ENCODE measurements at places on chromosomes 2 and 18.

- DNase-seq, result no peak
Measured at GRCh38 chr2:170848587-170848986, 31.9 kb downstream of the GAD1 start.

DNA sequence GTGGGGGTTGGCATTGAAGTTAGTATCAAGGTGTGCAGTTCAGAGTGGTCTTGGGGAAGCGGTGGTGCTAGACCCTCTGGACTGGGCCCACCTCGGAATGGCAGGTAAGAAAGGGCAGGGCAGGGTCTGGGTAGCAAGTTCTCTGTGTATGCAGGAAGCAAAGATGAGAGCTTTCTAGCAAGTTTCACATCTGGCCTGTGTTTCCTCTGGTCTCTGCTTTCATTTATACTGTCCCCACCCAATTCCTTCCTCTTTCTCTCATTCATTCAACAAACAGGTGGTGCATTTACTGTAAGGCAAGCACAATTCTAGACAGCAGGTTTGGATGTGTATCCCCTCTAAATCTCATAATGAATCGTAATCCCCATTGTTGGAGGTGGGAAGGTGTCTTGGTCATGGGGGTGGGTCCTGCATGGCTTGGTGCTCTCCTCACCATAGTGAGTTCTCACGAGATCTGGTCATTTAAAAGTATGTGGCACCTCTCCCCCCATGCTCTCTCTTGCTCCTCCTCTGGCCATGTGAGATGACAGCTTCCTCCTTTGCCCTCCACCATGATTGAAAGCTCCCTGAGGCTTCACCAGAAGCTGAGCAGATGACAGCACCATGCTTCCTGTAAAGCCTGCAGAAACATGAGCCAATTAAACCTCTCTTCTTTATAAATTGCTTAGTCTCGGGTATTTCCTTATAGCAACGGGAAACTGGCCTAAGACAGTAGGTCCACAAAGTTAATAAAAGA lies 51.8 kb downstream of the PKDCC start:
- no peak for DNase-seq

DNA sequence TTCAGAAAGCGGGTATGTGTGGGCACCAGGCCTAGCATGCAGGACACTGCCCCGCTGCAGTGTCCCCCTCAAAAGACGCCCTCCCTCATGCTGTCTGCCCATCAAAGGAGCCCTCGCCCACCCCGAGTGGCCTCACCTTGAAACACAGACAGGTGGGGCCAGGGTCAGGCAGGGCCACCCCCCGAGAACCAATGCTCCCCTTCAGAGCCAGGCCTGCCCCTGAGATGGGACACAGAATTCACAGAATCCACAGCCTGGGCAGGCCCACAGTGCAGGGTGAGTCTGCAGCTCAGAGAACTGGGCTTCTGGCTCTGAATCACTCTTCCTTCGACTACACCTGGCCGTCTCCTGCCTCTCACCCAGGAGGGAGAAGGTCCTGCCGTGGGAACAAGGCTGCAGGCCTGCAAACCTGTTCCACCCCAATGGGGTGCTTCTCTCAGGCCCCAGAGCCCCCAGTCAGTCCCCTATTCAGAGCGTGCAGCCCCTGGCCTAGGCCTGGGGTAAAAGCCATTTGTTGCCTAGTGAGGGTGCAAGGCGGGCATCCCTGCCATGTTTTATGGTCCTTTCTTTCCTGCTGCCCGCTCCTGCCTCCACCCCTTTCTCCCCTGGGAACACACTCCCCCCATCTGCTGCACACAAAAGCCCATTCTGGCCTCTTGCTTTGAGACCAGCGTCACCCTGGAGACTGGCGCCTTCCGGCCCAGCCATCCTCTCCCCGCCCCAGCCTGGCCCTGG lies 11.3 kb upstream of the ARHGEF4 start:
- peak; percentile 47 for DNase-seq

GRCh38 chr2:236517251-236518031 lies 52.2 kb upstream of the ACKR3 start:
- no peak for DNase-seq

- DNase-seq, result peak; percentile 100
Measured at GRCh38 chr2:44168681-44169154, at the start of gene PPM1B. TSS of gene PPM1B (plus strand) at chr2:44168875. CDS start at chr2:44201200, 32,325 bp downstream.

DNA sequence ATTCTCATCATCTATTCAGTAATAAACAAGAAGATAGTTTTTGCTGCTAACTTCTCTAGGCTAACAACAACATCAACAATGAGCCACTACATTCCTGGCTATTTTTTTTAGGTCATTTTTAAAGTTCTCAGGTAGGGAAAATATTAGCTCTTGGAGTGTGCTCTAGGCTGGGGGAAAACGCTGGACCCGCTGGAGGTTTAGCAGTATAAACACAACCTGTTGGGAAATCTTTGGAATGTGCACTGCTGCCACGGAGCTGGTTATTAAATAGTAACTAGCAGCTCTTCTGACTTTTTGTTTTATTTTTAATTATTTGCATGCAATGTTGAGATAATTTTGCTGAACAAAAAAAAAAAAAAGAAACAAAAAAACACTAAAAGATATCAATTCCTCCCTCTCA lies 892.1 kb upstream of the ACVR2A start:
- DNase-seq, result no peak

GRCh38 chr2:144358979-144359541 lies 160.9 kb downstream of the ZEB2 start:
- no peak for DNase-seq

GRCh38 chr18:24491927-24492834 lies 31.7 kb downstream of the HRH4 start:
- DNase-seq, result no peak

GRCh38 chr2:126222278-126222677 lies 433.7 kb upstream of the GYPC start:
- DNase-seq, result no peak

GRCh38 chr18:57749604-57749970 lies 53.5 kb downstream of the ATP8B1 start:
- DNase-seq, result no peak

DNA sequence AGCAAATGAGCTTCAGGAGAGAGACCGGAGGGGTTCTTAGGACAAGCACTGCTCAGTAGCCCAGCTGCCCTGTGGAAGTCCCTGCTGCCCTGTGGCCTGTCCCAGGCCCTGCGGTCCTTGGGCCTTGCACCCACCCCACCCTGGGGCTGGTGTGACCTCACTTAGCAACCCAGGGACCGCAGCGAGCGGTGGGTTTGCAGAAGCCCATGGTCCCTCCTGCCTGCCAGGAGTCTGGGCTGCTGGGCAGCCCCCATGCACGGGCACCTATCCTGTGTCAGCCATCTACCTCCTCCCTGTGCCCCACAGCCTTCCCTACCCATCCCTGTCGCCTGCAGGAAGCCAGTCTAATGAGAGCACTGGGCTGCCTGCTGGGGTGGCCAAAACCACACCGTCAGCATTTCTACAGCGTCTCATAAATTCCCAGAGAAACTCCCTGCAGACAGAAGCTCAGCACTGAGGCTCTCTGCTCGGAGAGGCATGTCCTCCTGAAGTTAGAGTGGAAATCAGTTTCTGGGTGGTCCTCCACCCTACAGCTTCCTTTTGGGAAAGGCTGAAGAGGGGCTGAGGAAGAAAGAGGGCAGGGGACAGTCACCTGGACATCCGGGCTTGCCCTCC lies 231.1 kb upstream of the HS6ST1 start:
- no peak for DNase-seq

- no peak for DNase-seq
Measured at GRCh38 chr2:218893349-218894150, 12.9 kb downstream of the WNT10A start.

DNA sequence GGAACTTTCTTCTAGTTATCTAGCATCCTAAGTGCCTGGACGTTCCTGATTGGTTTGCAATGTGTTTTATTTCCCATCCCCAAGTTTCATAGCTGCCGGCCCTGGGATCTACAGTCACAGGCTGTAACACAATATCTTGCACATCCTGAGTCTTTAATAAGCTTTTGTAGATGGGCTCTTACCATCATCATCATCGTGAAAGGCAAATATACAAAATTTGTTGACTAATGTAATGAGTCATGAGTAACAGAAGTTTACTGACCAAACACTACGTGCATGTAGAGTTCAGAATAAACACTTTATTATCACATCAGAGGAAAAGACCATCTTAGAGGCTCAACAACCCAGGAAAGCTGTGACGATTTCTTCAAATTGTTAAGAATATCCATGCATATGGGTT lies 8.1 kb upstream of the TYMS start:
- DNase-seq, result no peak

DNA sequence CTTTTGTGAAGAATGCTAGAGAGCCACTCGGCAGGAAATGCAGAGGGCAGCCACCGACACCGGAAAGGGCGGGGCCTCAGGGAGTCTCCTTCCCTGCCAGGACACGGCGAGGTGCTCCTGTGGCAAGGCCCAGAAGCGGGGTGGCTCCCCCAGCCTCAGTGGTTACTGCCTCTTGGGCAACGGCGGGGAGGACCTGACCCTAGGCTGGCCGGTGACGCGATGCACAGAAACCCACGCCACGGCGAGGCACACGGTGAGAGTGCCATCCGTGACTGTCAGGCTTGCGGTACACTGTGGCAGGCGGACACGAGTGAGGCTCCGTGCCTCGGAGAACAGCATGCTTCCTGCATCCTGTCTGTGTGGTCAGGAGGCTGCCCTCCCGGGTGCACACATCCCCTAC lies 47.8 kb downstream of the ZAP70 start:
- DNase-seq, result no peak

GRCh38 chr2:159088906-159089305 lies 120.5 kb downstream of the TANC1 start:
- no peak for DNase-seq

DNA sequence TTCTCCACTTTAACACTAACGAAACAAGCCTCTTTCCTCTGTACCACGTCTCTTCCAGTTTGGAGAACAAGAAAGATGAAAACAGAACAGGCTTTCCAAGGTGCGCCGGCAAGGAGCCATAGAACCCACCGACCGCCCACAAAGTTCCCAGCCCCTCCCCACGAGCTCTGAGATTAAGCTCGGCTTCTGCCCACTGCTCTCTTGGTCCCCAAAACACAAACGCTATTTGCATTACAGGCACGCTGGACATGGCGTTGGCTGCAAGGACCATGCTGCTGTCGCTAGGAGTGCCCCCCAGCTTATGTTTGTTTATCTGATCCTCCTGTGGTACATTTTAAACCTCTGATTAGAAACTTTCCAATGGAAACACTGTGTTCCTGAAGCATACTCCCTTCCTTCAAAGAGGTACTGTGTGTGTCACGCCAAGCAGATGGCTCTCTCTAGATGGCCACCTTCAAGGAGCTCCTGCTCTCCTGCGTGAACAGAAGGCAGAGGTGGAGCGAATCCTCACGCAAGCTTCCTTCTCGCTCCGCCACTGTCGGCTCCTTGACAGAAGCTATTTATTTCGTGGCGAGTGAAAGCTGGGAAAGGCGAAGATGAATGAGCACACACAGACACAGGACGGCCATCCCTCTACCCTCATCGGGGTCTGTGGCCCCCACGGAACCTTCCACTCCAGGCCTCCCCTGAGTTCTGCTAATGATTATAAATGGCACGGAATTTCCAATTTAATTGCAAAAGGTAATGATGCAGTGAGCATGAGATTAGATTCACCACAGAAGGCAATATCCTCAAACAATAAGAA lies 166.2 kb downstream of the EIPR1 start:
- no peak for DNase-seq

DNA sequence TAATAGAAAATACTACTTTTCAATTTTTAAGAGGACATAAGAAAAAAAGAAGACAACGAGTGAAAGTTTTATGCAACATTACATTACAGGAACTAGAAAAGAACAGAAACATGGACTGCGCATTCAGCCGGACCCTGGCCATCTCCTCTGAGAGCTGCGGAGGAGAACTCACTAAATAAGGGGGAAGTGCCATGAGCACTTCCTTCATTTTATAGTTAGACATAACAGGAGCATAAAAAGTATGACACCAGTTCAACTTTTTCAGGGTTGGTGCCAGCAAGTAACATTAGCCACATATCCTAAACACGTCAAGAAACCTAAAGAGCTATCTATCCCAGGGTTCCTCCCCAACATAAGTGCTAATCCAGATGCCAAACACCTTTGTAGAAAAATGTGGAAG lies 78.0 kb upstream of the SERTAD2 start:
- no peak for DNase-seq

GRCh38 chr2:10914272-10914693 lies 2.5 kb downstream of the KCNF1 start:
- no peak for DNase-seq

DNA sequence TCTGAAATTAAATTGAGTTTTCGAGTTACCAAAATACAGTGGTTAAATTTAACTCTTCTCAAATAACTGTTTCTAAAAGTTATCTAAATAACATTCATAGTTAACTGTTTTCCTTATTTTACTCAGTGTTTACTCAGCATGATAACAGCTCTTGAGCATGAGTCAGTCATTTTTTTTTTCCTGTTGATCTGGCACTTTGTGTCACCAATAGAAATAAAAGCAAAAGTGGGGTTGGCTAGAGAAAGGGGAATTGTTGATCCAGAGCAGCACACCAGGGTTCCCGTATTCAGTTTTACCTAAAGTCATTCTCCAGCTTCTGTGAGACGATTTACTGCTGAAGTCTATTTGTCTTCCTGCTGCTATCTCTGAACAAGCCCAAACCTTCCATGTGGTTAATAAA lies 851.6 kb downstream of the DCC start:
- no peak for DNase-seq

DNA sequence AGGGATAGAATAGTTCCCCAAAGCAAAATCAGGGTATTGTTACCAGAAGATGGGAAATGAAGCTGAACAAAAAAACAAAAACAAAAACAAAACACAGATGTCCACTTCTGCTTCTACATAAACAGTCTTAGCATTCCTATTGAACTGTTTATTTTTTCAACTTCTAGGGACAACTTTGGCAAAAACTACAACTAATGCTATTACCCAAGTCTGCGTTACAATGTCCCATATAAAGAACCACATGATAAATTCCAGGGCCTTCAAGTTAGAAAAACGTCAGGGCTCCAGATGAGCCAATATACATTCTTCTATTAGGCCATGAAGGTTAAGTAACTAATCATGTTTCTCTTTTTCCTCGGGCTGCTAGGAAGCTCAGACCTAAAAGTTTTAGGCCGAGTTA lies 16.9 kb downstream of the PID1 start:
- DNase-seq, result no peak

DNA sequence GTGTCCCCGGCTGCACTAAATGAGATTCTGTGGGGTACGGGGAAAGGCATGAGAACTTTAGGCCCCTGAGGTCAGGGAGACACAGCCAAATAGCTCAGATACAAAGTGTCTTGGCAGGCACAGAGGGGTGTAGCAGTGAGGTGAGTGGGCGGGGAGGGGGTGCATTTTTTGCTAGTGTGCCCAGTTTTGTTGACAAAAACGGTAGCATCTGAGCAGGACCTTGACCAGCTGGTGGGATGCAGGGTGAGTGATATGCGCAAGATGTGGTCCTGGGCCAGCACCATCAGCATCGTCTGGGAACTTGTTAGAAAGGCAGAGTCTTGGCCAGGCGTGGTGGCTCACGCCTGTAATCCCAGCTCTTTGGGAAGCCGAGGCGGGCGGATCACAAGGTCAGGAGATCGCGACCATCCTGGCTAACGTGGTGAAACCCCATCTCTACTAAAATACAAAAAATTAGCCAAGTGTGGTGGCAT lies 127.3 kb upstream of the LGALSL start:
- no peak for DNase-seq

DNA sequence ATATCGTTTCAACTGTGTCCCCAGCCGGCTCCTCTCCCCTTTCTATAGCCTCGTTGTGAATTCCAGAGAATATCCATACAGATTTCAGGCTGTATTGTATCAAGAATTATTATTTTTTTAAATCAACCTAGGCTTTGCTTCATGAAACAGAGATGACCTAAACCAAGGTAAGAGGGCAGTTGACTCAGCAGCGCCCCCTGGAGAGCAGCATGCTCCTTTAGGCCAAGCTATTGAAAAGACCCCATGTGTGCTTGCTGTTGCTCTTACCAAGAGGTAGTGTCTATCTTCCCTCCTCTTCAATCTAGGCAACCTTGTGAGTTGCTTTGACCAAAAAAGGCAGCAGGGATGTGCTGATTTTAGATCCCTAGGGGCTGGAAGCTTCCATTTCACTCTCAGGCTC lies 426.7 kb upstream of the SMIM21 start:
- DNase-seq, result no peak

Data from caudate nucleus (tissue), 63 donors.